ENCODE measurements at places on chromosomes 7 and 10.

GRCh38 chr10:52652431-52653262 lies 119.9 kb downstream of the MBL2 start:
- DNase-seq: peak; percentile 25

DNA sequence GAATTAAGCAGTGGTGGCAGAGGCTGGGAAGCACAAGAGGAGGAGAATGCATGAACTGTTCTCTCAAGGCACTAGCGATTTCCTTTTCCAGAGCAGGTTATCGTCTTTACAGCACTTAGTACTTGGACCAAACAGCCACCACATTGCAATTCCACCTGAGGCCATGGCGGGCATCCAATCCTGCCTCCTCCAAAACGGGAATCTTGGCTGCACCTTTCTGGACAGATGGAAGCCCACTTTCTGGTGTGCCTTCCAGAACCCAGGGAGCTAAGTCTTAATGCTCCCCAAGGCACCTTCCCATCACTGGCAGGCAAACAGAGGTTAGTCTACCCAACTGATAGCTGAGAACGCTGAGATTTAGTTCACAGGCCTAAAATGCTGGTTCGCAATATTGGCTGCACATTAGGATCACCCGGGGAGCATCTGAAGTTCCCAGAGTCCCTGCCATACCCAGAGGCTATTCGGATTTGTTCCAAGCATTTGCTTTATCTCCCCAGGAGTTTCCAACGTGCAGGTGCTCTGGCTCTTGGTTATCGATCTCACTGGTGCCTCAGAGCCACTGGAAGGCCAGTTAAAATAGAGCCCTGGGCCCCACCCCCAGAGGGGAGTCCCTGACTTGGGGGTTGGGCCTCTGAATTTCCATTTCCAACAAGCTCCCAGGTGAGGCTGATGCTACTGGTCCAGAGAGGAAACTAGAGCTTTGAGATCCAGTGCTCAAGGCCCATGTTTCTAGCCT lies 62.2 kb downstream of the KCNMA1 start:
- DNase-seq: no peak

GRCh38 chr7:151351027-151351426 lies 9.4 kb downstream of the NUB1 start:
- DNase-seq: peak; percentile 39

DNA sequence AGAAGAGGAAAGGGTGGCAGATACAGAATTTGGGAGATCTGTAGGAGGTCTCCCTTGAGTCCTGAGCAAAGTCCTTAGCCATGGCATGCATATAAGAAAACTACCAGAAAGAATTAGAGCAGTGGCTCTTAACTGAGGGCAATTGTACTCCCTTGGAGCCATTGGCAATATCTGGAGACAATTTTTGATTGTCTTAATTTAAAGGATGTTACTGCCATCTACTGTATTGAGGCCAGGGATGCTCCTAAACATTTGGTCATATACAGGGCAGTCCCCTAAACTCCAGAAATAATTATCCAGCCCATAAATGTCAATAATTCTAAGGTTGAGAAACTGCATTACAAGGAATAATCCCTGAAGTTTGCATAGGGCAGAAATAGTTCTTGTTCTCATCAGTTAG lies 136.4 kb upstream of the ODAD2 start:
- DNase-seq: no peak

DNA sequence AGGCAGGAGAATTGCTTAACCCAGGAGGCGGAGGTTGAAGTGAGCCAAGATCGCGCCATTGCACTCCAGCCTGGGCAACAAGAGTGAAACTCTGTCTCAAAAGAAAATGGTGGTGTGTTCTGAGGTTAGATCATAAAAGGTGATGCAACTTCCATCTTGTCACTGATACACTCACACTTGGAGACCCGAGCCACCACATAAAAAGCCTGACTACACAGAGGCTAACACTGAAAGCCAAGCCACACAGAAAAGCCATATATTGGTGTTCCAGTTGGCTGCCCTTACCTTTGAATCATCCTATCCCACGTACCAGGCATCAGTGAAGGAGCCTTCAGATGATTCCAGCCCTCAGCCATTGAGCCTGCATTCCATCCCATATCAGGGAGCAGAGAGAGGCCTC lies 4.0 kb downstream of the MORN4 start:
- no peak for DNase-seq

DNA sequence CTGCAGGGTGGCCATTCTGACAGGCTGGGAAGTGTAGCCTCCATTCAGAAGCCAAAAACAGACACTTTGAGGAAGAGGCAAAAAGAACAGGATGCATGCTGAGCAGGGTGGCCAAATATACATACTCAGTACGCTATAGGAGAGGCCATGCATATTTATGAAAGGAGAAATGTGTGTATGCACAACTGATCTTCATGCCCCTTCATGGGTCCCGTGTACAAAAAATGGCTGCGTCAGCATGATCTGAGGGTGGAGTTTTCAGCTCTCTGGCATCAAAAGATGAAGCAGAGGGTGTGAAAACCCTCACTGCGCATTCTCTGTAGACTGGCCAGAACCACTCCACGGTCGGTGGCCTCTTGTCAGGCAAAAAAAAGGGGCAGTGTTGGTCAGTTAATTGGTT lies 35.5 kb upstream of the OIT3 start:
- no peak for DNase-seq

GRCh38 chr10:56895306-56895705 lies 534.2 kb upstream of the ZWINT start:
- no peak for DNase-seq
